NCI-H1417 treated with DMSO at 0.1 percent for 48 hours (cell line): ENCODE measurements at places on chromosomes 11 and 22.

DNA sequence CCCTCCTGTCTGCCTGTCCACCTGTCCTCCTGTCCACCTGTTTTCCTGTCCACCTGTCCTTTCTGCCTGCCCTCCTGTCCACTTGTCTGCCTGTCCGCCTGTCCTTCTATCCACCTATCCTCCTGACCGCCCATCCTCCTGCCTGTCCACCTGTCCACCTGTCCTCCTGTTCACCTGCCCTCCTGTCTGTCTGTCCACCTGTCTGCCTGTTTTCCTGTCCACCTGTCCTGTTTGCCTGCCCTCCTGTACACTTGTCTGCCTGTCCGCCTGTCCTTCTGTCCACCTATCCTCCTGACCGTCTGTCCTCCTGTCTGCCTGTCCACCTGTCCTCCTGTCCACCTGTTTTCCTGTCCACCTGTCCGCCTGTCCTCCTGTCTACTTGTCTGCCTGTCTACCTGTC is 682.8 kb downstream of the TBC1D22A start:
- no peak for DNase-seq

DNA sequence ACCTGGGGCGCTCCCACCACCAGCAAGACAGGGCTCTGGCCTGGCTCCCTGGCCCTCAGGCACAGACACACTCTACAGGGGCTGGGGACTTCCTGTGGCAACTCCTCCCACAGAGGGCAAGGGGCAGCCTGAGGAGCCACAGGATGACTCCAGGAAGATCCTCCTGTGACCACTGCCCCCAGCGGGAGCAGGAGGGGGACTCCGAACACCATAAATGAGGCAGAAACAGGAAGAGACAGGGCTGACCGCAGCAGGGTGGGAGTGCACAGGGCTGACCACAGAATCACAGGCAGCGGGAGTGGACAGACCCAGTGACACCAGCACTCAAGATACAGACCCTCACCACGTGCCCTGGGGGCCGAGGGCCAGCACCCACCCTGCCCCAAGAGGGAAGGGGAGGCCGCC is 10.8 kb downstream of the ARAP1 start:
- no peak for DNase-seq

- DNase-seq, result no peak
Measured at GRCh38 chr11:103633068-103633788, 403.2 kb upstream of the DDI1 start.

GRCh38 chr11:118933486-118933885 is 7.8 kb upstream of the BCL9L start:
- no peak for DNase-seq
